ENCODE measurements at places on chromosomes 4 and X.

DNA sequence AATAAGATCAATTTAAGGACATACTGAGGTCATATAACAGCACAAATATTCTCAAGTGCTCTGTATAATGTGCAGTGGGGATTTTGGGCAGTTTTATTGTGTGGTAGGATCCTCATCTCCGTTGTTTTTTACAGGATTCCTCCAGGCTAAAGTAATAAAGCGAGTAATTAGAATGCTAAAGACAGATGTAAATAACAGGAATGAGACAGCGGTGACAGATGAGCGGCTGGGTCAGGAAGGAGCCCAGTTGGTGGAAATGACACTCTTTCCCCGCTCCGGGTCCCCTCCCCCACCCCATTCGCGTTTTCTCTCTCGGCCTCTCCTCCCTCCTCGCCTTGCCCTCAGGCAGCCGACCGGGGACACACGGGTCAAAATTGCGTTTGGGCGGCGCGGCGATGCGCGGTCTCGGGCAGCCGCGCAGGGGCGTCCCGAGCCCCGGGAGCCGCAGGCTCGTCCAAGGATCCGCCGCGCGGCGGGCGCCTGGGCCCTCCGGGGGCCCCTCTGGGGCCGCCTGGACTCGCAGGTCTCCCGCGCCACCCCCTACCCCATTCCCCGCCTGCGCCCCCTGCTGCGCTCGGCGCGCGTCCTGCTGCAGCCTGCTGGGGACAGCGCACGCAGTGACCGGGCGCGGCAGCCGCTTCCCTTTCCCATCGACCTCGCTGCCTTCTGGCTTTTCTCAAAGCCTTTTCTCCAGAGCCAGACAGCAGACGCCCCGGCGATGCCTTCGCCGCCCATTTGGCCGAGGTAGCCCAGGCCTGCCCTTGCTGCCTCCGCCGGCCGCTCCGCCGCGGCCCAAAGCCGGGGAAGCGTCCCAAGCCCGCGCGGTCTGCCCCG lies 16.2 kb downstream of the POU4F2 start:
- DNase-seq: no peak

- DNase-seq: no peak
Observed at GRCh38 chr4:103307453-103308247, 109.5 kb upstream of the CENPE start.

DNA sequence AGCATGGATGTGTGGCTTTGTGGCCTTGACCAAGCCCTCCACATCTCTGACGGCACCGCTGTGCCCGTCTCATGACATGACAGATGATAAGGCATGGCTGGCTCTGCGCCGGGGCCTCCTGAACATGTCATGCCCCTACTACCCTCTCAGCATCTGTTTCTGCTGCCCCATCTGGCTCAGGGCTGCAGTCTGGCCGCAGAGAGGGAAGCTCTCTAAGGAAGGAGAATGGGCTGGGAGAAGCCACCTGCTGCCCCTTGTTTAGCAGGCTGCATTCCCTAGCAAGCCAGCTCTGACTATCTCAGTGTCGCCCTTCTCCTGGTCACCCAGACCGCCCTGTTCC lies 7.2 kb downstream of the ZNF185 start:
- no peak for DNase-seq

DNA sequence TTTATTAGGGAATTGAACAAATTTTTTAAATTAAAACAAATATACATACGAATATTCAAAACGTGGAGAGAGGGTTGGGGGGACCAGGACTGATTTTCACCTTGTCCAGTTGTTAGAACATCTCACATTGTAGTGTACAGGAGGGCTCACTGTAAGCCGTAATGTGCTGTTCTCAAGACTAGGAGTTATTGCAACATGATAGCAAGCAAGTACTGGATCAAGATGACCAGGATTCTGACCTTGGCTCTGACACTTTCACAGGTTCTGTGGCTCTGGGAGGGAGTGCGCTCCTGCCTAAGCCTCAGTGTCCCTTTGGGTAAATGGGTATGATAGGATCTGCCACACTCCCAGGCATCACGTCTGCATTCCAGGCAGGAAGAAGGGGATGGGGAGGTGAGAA lies 59.0 kb downstream of the SORCS2 start:
- no peak for DNase-seq

- DNase-seq: no peak
Observed at GRCh38 chr4:158996669-158997074, 106.2 kb upstream of the RAPGEF2 start.

DNA sequence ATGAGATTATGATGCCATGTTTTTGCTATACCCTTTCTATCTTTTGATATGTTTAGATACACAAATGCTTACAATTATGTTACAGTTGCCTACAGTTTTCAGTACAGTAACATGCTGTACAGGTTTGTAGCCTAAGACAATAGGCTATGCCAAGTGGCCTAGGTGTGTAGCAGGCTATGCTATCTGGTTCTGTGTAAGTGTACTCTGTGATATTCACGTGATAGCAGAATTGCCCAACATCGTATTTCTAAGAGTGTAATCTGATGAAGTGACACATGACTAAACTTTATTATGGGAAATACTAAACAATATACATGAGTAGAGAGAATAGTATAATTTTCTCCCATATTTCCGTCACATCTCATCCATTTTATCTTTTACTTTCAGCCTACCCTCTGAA lies 97.0 kb downstream of the CLDN22 start:
- DNase-seq: no peak

GRCh38 chr4:85569730-85570299 lies 94.9 kb downstream of the ARHGAP24 start:
- DNase-seq: no peak

DNA sequence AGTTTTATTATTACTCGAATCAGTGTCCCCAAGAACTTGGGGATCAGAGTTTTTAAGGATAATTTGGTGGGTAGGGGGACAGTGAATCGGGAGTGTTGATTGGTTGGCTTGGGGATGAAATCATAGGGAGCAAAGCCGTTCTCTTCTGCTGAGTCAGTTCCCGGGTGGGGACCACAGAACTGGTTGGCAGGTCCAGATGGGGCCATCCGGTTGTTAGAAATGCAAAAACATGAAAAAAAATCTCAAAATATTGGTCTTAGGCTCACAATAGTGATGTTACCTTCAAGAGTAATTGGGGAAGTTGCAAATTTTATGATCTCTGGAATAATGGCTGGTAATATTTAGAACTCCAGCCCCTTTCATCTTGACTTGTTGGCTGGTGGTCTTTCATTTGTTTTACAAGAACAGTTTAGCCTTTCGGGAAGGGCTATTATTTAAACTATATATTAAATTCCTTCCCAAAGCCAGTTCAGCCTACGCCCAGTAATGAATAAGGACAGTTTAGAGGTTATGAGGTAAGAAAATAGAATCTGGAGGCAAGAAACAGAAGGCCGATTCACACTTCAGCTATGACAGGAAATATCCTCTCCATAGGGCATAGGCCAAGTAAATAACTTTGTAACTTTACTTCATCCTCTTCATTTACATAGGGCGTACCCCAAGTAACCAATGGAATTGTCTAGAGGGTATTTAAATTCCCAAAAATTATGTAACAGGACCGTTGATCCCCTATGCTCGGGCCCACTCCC lies 164.1 kb upstream of the STS start:
- DNase-seq: no peak

DNA sequence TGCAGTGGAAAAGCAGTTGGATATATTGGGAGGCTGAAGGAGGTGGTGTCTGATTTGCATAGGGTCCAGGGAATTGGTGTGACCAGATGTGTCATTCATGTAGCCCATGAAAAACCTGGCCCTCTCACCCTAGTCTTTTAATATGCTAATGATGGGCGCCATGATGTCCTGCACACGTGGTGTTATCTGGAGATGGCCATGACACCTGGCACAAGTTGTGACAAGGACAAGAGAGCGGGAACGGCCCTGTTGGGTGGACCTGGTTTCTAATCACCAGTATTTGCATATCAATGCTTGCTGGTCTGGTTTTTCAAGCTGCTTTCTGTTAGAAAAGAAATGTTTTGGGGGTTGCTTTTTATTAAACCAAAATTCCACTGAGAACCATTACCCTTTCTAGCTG lies 87.4 kb downstream of the ZXDA start:
- no peak for DNase-seq

GRCh38 chr4:740656-741282 lies 35.1 kb downstream of the PCGF3 start:
- DNase-seq: no peak

GRCh38 chrX:8204169-8204935 lies 33.3 kb upstream of the VCX2 start:
- DNase-seq: no peak

All from germinal center (tissue), 1 donor.